Naive B cell (primary cell): ENCODE measurements at places on chromosomes 3 and 15. TPM values are rescaled to one million over a fixed set of nuclear protein-coding genes. Genes with fewer than 3 reads are reported as not detected.

Gene B4GALT4
- polyA plus RNA-seq, result 8.2 TPM

GRCh38 chr3:161199926-161200325 is 21.2 kb upstream of the NMD3 start:
- no peak for DNase-seq
- H3K4me1 ChIP-seq, result no peaks in the 10 kb centered on the region
- H3K27ac ChIP-seq, result no peak overlapping the region

Gene GABRR3
- not detected for polyA plus RNA-seq

Gene REC114
- not detected for polyA plus RNA-seq

DNA sequence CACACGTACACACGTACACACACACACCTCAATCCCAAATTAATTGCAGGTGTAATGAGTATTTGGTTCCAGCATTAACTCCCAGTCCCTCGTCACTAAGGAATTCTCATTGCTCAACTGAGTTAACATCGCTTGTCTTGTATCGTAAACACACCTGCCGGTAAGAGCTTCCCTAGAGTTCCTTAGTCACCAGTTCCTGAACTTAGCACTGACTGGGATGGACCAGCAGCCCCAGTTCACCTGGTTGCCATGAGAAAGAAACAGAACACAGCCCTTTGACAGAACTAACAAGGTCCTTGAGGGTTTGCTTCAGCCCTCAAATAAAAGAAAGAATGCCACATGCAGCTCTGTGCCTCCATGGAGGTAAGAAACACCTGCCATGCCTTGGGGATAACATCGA is 66.3 kb upstream of the SLCO3A1 start:
- no peak overlapping the region for H3K27ac ChIP-seq
- H3K4me1 ChIP-seq, result no peaks in the 10 kb centered on the region
- H3K27me3 ChIP-seq, result no peaks in the 10 kb centered on the region

Gene RAB43
- polyA plus RNA-seq, result 4.0 TPM

Gene SNX33
- polyA plus RNA-seq, result not detected

Gene SCG3
- not detected for polyA plus RNA-seq

Gene TMF1
- polyA plus RNA-seq, result 54.3 TPM

Gene SEMA3B
- polyA plus RNA-seq, result not detected

- H3K27ac ChIP-seq, result no peak overlapping the region
- peaks cover 5% of the 10 kb centered on the region for H3K27me3 ChIP-seq
- no peak overlapping the region for H3K4me3 ChIP-seq
- no peaks in the 10 kb centered on the region for H3K4me1 ChIP-seq
These were observed 339.7 kb upstream of the RASGRP1 start for GRCh38 chr15:38904298-38904697.

DNA sequence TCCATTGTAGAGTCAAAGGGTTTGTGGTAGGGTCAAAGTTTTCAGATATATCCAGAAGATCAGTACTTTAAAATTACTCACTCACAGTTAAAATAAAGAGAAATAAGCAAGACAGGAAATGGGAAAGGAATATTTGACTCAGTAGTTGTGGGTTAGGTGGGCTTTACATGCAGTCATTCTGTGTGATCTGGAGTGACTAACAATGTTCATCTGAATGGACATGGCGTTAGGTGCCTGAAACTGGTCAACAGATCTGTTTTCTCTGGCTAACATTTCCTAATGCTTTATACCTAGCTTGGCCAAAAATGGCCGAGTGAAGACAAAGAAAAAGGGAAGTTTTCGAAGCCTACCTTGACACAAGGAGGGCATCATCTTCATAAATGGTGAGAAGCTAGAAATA is 133.4 kb upstream of the SATB1 start:
- H3K4me3 ChIP-seq, result no peak overlapping the region
- H3K4me1 ChIP-seq, result peaks cover 10% of the 10 kb centered on the region
- H3K36me3 ChIP-seq, result no peaks in the 10 kb centered on the region
- no peaks in the 10 kb centered on the region for H3K27me3 ChIP-seq
- H3K27ac ChIP-seq, result peak overlapping the region; percentile 28
- DNase-seq, result no peak

GRCh38 chr3:112604536-112604935 is 36.4 kb downstream of the CCDC80 start:
- no peaks in the 10 kb centered on the region for H3K27me3 ChIP-seq
- H3K36me3 ChIP-seq, result no peaks in the 10 kb centered on the region
- no peak overlapping the region for H3K4me3 ChIP-seq

DNA sequence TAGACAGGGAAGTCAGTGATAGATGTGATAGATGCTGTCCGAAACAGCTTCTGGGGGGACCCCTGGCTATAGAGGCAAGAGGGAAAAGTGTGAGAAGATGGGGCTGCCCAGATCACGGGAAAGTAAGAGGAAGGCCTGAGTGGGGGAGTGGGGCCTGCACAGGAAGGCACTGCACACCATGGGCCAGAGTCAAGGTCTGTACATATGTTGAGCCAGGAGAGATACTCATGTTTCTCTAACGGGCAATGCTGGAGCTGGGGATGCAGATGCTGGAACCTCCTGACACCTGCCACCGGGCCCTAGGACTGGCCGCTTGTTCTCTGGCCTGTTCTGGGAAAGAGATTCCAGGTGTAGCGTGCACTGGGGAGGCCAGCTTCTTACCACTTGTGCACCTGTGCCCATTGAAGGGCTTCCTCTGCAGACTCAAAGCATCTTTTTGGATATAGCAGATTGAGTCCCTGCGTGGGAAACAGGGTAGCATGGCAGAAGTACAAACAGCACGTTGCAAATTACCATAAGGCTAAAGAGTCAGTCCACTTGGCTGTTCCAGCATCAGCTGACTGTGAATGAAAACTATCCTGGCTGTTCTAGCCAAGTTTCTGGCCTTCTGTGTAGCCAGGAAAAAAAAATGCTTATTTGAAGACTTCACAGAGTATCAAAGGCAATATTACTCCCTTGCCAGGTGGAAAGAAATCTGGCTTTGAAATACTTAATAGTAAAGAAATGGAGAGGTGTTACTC is 77.1 kb upstream of the GSK3B start:
- DNase-seq, result no peak
- H3K27me3 ChIP-seq, result no peaks in the 10 kb centered on the region
- no peaks in the 10 kb centered on the region for H3K36me3 ChIP-seq
- H3K4me3 ChIP-seq, result no peak overlapping the region
- H3K27ac ChIP-seq, result no peak overlapping the region
- H3K4me1 ChIP-seq, result no peaks in the 10 kb centered on the region

Gene COL6A5
- not detected for polyA plus RNA-seq

- no peak for DNase-seq
- H3K4me3 ChIP-seq, result peak overlapping the region; percentile 81
- no peaks in the 10 kb centered on the region for H3K36me3 ChIP-seq
- peaks cover 13% of the 10 kb centered on the region for H3K4me1 ChIP-seq
- H3K27ac ChIP-seq, result no peak overlapping the region
These were observed 57.9 kb downstream of the CMSS1 start for GRCh38 chr3:99875581-99875928.
